ENCODE measurements at places on chromosomes 12 and 14.
A peak's percentile ranks its signal among the peaks of the same experiment; 100 is the strongest.

DNA sequence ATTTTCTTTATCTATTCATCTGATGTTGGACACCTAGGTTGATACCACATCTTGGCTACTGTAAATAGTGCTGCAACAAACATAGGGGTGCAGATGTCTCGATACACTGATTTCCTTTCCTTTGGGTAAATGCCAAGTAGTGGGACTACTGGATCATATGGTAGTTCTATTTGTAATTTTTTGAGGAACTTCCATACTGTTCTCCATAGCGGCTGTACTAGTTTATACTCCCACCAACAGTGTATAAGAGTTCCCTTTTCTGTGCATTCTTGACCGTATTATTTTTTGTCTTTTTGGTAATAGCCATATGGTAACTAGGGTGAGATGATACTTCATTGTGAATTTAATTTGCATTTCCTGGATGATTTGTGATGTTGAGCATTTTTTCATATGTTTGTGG lies 71.8 kb downstream of the LRP6 start:
- DNase-seq: no peak

DNA sequence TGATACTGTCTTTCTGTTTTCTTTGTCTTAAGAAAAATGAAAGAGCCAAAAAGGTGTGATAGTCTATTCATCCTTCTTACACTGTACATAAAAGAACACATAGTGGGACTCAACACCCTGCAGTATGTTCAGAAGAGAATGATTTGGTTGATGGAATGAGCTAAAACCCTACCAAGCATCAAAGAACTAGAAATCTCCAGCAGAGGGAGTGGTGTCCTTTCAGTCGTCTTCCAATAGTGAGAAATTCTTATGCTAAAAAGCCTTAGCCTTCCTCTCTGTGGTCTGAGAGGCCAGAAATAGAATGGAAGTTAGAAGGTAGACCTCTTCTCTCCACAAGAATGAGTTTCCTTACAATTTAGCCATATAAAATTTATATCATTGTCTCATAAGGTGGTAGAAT lies 393.4 kb upstream of the SEL1L start:
- no peak for DNase-seq

DNA sequence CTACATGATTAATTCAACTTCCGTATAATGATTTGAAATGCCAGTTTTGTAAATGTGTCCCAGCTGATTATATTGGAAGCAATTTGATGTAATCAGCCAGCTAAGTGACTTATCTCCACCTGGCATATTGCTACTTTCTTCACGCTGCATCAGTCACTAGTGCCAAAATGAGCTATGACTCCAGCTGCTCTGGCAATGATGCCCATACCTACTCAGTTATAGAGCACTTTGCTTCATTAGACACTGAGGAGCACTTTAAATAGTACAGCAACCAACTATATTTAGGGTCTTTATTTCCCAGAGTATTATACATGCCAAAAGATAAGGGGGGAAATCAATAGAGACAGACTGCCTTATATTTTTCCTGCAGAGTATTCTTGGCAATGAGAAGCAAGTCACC lies 67.9 kb upstream of the LIN7A start:
- DNase-seq: no peak

DNA sequence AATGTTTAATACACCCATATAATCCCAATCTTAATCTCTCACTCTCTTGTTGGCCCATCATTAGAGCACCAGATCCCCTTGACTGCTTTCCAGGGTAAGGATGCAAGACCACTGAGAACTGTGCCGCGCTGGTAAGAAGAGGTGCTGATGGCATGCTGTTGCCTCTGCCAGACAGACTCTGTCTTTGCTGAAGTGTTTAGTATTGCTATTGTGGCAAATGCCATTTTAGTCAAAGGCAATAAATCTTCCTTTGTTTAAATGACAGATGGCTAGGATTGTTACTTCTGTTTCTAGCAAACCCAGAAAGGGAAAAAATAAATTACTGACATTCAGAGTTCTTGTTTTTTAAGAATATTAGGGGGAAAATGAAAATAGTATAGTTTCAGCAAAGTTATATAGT lies 152.3 kb downstream of the MON2 start:
- no peak for DNase-seq

DNA sequence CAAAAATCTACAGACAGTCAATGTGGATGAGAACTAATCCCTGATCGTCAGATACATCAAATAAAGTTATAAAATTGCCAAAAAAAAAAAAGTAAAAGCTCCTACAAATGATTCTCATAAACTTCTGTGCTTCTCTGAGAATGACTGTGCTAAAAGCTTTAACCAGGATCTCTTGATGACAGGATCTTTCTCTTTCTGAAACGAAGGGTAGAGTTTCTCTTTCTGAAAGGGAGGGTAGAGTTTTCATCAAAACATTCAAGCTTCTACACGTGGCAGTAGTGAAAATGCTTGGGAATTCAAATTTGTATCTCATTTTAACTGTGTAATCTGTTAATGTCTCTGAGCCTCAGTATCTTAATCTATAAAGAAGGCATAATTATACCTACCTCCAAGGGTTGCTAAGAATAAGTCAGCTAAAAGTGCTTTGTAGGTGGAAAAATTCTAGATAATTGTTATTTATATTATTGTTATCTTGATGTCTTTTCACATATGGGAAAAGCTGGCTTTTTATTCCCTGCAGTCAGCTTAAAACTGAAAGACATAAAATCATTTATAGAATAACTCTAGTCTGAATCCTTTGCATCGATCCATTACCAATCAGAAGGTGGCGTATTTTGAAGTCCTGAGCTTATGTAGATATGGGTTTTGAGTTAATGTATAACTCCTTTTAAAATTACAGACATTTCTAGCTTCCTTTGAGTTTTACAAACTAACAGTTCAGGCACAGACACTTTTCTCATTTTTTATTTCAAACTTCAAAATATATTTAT lies 157.4 kb downstream of the DACT1 start:
- no peak for DNase-seq

- peak; percentile 44 for DNase-seq
These were observed 757.7 kb upstream of the TMEM132C start for GRCh38 chr12:127509066-127509778.

DNA sequence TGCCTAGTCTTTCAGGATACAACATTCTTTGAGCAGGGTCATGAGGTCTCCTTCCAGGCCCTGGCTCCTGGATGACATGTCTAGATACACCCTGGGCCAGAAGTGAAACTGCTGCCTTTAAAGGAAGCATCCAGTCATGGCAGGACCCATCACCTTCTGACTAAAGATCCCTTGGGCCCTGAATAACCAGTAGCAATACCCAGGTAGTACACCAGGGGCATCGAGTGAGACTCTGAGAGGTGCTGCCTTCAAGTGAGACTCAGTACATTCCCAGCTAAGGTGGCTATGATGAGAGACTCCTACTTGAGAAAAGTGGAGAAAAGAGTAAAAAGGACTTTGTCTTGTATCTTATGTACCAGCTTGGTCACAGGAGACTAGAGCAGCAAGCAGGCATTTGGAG lies 23.5 kb downstream of the OR6C68 start:
- DNase-seq: no peak

GRCh38 chr14:55556929-55557623 lies 22.9 kb upstream of the KTN1 start:
- peak; percentile 95 for DNase-seq

DNA sequence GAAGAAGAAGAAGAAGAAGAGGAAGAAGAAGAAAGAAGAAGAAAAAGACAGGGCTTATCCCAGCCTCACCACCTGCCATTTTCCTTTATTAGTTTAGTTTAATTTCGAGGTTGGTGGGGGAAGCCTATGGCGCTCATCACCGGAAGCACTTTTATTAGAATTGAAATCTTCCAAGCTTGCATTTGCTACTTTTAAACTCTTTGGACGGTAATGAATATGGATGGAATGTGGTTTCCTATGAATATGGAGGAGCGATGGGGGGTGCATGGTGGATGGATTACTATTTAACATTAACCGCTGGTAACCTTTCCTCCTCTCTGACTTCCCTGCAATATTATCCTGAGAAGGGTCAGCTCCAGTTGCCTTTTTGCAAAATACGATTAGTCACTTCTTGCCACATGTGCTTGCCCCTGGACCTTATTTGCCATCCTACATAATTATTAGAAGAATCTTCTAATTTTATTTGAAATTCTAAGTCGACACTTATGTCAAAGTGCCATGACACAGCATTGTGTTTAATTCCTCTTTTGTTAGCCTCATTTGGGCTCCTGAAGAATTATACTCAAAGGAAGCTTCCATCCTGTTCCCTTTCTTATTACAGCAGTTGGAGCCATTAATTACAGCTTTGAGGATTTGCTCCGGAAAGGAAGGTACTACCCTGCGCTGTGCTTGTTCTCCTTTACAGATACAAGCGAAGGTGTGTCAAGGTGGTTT lies 424.5 kb downstream of the VRK1 start:
- DNase-seq: no peak

DNA sequence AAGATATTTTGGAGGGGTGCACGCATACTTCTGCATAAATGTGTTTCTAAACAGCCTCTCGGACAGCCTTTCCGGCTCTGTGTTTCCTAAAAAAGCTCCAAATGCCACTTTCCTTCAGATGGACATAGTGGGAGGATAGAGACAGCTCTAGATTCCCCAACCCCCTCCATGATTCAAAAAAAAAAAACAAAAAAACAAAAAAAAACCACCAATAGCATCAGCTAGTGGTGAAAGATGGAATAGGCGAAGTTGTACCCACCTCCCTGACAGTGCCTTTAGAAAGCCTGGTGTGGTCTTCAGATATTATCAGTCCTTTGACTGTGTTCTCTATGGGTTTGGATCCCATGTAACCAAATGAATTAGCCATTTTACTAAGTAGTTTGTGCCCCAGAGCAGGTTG lies 94.1 kb downstream of the PHETA1 start:
- no peak for DNase-seq

- no peak for DNase-seq
These were observed 61.7 kb downstream of the SUSD6 start for GRCh38 chr14:69673104-69673503.

DNA sequence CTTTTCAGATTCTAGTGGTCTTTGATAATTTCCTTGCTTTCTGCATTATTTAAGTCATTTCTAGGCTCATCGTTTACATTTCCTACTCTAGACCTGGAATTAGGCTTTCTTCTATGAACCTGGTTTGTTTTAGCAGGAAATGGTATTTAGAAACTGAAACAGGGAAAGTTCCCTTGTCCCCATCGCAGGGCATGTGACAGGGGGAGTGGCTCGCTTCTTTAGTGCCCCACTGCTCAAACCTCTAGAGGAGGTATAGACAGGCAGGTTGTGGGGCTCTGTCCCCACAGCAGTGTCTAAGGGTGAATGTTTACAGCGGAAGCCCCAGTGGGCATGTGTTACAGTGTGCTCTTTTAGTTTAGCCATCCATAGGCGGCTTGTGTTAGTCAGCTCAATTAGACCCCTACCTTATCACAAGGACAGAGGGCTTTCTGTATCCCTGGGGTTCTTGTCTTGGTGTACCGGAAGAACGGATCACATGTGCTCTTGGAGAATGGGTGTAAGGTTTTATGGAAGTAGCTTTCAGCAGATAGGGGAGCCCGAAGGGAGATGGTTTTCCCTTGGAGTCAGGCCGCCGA lies 25.0 kb downstream of the IFT81 start:
- no peak for DNase-seq

DNA sequence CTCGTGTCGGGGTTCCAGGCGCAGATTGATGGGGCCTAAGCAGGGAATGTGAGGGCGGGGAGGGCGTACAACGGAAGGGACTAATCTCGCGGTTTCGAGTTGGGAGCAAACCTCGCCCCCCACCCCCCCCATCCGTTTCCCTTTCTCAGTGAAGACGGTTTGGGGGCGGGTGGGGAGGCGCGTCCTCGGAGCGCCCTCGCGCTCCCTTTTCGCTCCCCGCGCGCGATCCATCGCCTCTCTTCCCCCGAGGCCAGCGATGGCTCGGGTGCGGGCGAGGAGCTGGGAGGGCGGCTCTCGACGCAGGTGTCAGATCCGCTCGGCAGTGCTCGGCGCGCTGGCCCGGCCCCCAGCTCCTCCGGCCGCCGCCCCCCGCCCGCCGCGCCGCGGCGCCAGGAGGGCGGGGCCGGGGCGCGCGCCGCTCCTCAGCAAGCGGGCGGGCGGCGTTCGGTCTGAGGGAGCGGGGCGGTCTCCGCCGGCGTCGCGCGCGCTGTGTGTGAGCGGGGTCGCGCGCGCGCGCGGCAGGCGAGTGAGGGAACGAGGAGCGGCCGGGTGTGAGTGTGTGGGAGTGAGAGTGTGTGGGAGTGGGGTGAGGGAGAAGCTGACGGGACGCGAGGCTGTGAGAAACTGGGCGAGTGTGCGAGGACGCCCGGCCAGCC lies at the start of gene RIMKLB:
Gene RIMKLB (plus strand): TSS at position 516 of the 656 bp plus-strand sequence. CDS start 15,876 bp downstream, outside the sequence.
- no peak for DNase-seq

DNA sequence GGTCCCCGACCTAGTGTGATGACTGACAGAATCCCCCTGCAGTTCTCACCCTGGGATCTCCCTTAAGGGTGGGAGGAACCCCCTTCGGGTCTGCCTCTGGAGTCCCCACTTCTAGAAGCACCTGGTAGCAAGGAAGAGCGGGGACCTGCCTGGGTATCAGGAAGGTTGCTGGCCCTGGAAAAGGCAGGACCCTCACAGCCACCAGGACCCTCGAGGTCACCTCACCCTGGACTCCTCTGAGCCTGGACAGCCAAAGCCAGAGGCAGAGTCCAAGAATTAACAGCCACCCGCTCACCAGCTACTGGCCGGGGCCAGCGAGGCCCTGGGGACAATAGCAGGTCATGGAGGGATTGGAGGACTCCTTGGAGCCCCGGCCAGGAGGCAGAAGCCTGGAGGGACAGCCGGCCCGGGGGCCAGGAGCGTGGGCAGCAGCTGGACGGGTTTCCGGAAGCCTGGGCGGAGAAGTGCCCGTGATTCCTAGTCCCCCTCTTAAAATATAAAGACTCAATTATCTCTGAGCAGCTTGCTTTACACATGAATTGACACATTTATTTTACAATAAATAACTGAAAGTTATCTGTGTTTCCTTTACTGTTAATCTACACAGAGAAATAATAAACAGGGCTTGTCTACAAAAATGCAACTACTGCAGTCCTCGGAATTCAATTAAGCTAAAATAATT lies 17.5 kb downstream of the BCL11B start:
- no peak for DNase-seq

DNA sequence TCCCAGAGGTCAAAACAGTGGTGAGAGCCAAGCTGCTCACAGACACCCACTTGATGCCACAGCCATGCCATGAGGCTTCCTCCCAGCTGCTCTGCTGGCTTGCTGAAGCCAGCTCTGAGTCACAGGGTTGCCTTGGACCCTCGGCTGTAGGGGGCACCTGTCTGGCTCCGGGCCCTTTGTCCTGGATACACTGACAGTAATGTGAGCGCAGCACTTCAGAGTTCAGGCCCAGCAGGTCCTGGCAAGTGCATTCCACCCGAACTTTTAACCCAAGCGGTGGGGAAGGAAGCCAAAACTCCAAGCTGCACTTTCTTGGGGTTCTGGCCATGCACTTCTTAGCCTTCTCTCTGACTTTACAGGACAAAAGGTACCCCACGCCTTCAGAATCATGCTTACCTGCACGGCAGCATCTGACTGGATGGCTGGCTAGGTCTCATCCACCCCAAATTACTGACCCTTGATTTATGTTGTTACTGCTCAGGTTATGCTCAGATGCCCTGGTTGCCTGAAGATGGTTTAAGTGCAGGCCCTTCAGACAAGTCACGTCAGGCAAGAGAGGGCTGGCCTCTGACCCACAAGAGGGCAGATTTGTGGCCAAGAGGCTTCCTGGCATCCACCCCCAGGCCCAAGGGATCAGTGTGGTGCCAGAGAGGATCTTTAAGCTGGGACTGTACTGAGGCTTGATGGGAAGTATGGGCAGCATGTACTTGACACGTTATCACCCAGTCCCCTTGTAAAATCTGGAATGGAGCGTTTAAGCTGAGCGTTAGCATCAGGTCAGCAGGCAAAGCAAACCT lies 24.8 kb downstream of the SLC25A29 start:
- no peak for DNase-seq

GRCh38 chr14:21073921-21074320 lies 3.8 kb downstream of the ARHGEF40 start:
- DNase-seq: no peak

GRCh38 chr14:103619057-103619456 lies 10.0 kb upstream of the KLC1 start:
- DNase-seq: no peak

Data from astrocyte of the cerebellum (primary cell).